ENCODE measurements at places on chromosomes 4 and X.
A peak's percentile ranks its signal among the peaks of the same experiment; 100 is the strongest.

- DNase-seq: no peak
These were observed 77.6 kb upstream of the ETNPPL start for GRCh38 chr4:108840426-108840975.

- peak; percentile 83 for DNase-seq
These were observed at the start of gene TSPAN5 for GRCh38 chr4:98658287-98659105. Gene TSPAN5 (minus strand): TSS chr4:98658611.

- peak; percentile 84 for DNase-seq
These were observed at the start of gene CCNG2 for GRCh38 chr4:77156912-77157858. Gene CCNG2 (plus strand): TSS chr4:77157207. CDS start chr4:77158533, 1,326 bp downstream.

DNA sequence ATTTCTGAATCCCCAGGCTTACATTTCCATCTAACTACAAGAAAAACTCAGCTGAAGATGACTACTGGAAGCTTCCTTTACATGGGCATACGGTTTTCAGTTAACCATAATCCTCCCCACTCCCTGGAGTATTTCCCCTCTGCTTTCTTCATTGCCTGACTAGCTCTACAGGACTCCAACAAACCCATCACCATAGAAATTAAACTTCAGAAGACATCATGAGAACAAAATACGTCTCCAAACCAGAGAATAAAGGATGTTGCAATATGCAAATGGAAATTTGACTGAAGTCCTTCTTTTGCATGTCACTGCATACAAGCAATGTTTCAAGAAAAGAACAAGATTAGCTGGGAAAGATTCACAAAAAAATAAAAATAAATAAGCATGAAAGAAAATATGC lies 170.2 kb upstream of the PCDH18 start:
- no peak for DNase-seq

GRCh38 chrX:14362721-14363120 lies 166.6 kb upstream of the GLRA2 start:
- DNase-seq: no peak

DNA sequence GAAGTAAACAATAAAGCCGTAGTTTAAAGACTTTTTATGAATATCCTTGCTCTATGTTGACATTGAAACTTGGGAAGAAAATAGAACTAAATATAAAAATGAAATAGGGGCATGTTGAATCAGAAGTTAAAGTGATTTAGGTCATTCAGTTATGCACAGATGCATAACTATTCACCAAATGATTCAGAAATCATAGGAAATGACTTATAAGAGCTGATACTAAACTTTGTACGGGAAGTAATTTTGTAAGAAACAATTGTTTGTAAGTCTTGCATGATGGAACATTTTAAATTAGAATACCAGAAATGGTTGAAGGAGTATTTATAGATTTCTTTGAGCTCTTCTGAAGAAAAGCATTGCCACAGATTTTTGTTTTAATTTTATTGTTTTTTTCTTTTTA lies 246.5 kb downstream of the CPE start:
- no peak for DNase-seq

DNA sequence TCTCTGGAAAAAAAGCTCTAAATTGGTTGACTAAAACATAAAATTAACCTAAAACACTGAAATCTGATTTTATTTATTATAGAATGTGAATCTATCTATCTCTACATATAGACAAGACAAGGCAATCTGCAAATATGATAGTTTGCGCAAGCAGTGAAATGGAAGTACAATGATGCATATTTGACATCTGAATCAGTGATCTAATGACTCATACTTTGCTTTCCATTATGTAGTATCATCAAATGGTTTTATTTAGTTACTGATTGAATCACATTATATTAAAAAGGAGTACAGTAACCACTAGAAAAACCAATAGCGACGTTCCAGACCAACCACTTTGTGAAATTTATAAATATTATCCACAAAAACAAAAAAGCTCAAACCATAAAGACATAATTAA lies 1969.3 kb downstream of the PCDH7 start:
- DNase-seq: no peak

DNA sequence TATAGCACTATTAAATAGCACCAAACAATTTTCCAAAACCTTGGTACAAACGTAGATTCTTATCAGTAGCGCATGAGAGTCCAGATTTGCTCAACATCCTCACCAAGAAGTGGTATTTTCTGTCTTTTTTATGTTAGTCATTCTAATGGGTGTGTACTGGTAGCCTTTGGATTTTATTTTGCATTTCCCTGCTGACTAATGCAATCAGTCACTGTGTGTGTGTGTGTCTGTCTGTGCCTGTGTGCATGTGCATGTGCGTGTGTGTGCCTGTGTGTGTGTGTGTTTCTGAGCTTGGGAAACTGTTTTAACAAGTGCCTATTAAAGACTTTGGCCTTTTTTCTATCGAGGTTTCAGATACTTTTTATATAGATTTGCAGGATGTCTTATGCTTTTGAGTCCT lies 82.2 kb upstream of the MAGEA10 start:
- DNase-seq: no peak

DNA sequence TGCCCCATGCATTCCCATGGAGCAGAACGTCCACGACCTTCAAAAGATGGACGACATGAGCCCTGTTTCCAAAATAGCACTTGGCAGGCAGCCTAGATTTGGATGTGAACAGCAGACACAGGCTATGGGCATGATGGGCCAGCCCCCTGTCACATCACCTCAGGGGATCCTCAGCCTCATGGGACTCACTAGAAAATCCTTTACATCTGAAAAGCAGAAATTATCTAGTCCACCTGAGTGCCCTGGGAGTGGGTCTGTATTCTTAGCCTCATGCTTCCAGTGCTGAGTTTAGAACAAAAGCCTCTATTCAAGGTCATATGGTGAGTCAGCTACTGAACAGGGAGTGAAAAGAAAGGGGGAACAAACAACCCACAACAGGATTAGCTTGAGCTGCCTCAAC lies 35.8 kb downstream of the GRIA3 start:
- no peak for DNase-seq

DNA sequence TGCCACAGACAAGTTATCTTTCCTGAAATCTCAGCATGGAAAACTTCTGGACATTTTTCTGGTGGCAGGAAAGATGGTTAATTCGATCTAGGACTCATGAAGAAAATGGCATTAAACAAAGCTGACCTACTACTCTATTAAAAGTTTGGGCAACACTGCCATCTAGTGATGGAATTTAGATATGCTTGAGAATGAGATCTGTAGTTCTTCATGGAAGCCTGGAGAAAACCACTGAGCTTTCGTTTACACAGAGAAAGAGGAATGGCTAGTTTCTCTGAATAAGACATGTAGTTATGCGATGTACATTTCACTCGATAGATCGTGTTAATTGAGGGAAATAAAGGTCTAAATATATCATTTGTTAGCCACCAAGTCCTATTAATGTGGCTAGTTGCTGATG lies 51.7 kb upstream of the CHRDL1 start:
- peak; percentile 38 for DNase-seq

DNA sequence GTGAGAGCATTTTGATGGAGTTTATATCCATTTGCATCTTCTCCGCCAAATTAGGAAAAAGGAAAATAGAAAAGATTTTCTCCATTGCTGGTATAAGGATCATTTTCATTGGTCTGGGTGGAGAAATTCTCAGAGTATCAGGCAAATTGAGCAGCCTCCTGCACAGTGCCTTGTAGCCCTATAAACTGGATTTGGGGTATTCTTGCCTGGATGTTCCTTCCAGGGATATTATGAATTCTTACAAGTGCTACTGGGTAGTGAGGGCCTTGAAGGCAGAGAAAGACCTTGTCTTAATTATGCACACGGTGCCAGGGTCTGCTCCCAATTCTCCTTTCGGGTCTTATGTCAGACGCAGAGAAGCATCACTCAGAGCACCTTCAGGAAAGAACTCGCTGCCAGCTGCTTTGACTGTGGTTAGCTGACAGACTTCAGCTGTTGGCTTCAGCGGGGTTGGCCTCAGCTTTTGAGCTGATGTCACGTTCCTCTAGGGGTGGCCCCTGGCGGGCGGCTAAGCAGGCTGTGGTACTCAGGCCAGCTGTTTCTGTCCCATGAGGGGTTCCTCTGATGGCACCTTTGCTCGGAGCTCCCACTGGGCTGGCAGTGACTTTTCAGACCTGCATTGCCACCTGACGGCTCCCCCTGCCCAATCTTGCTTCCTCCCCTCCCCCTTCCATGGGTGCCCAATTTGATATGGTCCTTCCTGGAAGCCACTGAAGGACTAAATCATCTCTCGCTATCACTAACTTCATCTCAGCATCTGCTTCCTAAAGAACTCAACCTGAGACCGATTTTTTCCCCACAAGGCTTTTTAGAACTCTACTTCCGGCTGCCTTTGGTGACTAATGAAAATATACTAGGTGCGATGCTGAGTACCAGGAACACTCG lies 519.5 kb downstream of the BCOR start:
- peak; percentile 28 for DNase-seq

DNA sequence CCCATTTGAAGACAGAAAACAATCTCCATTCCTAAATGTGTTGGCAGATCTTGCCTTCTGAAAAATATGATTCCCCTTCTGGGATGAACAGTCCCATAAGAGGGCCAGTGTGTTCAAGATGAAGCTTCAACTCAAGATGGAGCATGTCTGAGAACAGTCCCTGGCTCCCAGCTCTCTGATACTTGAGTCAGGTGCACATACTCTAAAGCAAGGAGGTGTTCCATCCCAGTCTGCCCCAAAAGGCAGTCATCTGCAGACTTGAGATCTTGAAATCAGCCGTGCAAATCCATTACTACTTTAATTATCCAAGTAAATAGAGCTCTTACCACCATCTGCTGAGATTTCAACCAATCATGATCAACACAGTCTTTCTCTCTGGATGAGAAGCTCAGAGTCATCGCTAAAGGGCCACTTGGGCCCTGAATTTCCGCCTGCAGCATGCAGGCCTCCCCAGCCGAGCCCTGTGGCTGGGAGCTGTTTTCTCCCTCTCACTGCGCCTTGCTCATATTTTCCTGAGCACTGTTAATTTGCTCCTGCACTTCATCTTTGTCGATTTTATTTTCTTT lies 22.2 kb downstream of the CCDC149 start:
- no peak for DNase-seq

DNA sequence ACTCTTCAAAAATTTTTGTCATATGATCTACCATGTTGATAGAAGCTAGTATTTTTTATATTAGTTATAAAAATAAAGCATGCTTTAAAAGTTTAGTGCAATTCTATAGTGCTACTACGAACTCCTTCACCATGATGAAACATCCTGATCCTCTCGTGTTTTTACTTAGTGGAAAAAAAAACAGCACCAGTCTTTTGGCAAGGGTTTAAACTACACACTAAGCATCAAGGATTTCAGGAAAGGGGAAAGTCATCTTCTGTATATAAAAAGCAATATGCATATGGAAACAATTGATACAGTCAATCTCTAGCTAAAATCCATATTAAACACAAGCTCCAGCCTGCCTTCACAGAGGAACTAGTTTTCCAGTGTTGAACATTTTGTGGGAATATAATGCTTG lies 18.7 kb downstream of the CHM start:
- no peak for DNase-seq

GRCh38 chr4:17447675-17448298 lies 64.1 kb downstream of the QDPR start:
- DNase-seq: peak; percentile 14

- no peak for DNase-seq
These were observed 831.7 kb upstream of the EPHA5 start for GRCh38 chr4:66501997-66502396.

DNA sequence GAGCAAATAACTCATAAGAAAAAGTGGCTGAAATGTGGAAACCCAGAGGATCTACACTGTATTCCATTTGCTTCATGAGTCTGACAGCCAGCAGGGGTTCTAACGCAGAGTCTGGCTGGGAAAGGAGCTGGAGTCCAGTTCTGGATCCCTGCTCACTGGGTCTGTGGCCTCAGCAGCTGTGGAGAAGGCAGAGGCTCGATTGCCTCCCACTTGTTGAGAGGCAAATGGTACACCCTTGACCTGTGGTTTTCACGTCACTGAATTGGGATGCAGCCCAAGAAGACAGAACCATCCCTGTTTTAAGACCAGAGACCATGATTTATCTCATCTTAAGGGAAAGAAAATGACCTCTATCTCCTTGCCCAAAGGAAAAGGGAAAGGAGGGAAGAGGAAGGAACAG lies 147.0 kb upstream of the NOCT start:
- no peak for DNase-seq

DNA sequence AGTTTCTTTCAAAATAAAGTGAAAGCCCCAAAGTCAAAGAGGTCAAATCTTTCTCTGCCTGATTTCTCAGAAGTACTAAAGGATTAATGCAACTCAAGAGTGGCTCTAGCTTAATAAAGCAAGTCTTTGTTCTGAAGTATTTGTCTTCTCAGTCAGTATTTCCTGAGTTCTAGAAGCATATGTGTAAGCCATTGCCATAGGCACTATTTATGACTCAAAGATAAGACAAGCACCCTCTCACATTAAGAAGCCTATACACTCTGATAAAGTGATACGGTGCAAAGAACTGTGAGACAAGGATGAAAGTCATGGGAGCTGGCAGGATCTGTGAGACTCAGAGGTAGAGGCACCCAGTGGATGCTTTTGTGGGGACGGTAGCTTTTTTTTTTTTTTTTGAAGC lies 60.9 kb downstream of the AASDH start:
- no peak for DNase-seq

GRCh38 chrX:10725071-10725470 lies 104.7 kb upstream of the MID1 start:
- no peak for DNase-seq

DNA sequence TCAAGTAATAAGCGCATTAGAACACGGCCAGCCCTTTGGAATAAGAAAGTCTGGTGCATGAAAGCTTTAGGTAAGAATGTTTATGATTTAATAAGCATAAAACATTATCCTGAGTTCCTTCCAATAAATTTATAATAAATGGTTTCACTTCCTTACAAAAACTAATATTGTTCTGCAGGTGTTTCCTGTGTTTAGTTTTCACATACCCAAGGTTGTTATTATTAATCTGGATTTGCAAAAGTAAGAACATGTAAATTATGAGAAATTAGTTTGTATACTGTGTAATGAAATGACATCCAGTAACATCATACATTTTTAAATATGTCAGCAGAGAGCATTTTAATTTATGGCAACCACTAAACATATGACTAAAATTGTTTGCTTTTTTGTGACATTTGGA lies 72.1 kb downstream of the BANK1 start:
- DNase-seq: no peak

- DNase-seq: no peak
These were observed 27.7 kb upstream of the FREM3 start for GRCh38 chr4:143728166-143728565.

GRCh38 chr4:79249881-79250503 lies 75.9 kb downstream of the NAA11 start:
- DNase-seq: no peak

- DNase-seq: no peak
These were observed 34.4 kb upstream of the SH3RF1 start for GRCh38 chr4:169305173-169305572.

DNA sequence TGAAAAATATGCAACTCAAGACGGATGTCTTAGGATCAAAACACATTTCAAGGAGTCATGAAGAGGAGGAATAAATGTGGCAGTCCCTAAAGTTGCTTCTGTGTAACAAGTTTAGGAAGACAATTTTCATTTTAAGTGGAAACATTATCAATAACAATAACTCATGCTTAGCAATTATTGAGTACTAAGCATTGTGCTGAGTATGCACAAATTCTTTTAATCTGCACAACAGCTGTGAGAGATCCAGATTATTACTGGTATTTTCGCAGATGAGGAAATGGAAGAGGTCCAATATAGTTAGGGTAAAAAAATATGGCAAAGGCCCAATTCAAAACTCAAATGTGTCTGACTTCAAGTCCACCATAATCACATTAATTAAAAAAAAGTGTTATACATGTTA lies 2.9 kb upstream of the TEX13B start:
- DNase-seq: no peak

GRCh38 chrX:40153345-40154249 lies 55.8 kb upstream of the BCOR start:
- DNase-seq: peak; percentile 59

- no peak for DNase-seq
These were observed 147.9 kb downstream of the PTCHD1 start for GRCh38 chrX:23482561-23482960.
